Activated T-cell treated with anti-CD3 and anti-CD28 coated beads, Interleukin-2, amount 50 U/mL, for 24 hours (primary cell): ENCODE measurements at places on chromosomes 16 and 17.
A peak's percentile ranks its signal among the peaks of the same experiment; 100 is the strongest.

DNA sequence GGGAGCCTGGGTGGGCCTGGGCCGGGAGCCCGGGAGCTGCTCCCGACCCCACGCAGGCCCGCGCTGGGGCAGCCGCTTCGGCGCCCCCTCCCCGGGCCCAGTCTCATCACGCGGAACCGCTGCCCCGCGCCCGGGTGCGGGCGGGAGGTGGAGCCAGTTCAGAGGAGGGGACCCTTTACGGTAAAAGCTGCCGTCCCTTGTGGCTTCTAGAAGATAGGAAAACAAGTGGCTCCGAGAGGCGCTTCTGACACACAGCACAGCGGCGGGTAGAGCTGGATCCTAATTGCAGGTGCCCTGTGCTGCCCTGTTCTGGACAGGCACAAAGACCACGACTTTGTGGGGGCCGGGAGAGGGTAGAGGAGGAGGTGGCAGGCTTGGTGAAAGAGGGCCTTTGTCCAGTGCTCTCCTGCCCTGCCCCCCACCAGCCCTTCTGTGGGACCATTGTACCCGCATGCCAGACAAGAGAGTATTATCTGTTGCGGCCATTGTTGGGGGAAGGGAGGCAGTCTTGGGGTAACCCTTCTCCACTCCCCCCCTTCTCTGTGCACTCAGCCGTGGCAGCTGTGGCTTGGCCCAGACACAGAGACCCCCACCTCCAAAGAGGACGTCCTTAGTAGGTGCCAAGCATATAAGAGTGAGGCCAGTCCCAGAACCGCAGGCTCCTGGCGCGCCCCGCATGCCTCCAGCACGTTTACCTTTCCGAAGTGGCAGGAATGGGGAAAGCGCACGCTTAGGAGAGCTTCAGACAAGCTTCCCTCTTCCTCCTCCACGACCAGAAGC is 736 bp downstream of the CNP start:
- H3K27ac ChIP-seq, result peak overlapping the region; percentile 90
- peaks cover 54% of the 10 kb centered on the region for H3K4me1 ChIP-seq
- H3K36me3 ChIP-seq, result peaks cover 51% of the 10 kb centered on the region
- peak overlapping the region; percentile 84 for H3K4me3 ChIP-seq

- no peaks in the 10 kb centered on the region for H3K4me1 ChIP-seq
- H3K27ac ChIP-seq, result no peak overlapping the region
- H3K36me3 ChIP-seq, result no peaks in the 10 kb centered on the region
Observed at GRCh38 chr16:86806838-86807351, 228.5 kb downstream of the FOXL1 start.

DNA sequence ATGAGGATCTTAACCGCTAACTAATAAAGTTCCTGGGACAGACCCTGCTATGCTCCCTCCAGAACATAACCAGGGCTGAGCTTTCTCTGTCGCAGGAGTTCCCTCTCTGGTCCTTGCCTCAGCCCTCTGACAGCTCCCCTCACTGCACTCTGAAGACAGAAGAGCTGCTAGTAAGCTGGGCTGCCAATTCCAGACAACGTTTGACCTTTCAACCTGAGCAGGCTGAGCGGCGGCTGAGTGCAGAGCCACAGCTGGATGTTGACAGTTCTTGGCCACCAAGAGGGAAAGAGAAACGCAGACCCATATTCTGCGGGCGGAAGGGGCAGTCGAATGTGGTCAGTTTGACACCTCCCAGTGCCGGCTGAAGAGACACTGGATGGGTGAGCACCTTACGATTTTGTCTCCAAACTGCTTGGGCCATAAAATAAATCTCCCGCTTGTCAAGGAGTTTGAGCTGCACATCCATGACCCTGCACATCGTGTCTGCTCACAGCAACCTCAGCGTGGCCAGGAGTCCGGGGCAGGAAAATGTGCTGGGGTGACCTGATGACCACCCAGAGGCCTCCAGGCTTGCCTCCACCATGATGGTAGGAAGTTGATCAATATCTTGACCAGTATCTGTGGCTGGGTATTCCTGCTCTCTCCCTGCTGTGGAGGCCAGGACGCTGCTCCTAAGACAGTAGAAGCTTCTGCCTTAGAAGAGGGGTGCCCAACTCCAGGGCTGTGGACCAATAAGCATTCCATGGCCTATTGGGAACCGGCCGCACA is 209.2 kb downstream of the PARN start:
- H3K36me3 ChIP-seq, result peaks cover 5% of the 10 kb centered on the region
- H3K4me1 ChIP-seq, result no peaks in the 10 kb centered on the region
- H3K27ac ChIP-seq, result no peak overlapping the region
- no peak for DNase-seq

- H3K27me3 ChIP-seq, result no peaks in the 10 kb centered on the region
- H3K36me3 ChIP-seq, result no peaks in the 10 kb centered on the region
- no peak overlapping the region for H3K4me3 ChIP-seq
- no peak for DNase-seq
- no peak overlapping the region for H3K27ac ChIP-seq
- H3K4me1 ChIP-seq, result peaks cover 2% of the 10 kb centered on the region
Observed at GRCh38 chr17:70523426-70523825, 354.1 kb downstream of the KCNJ2 start.

- no peak for DNase-seq
- H3K4me1 ChIP-seq, result peaks cover 24% of the 10 kb centered on the region
- peak overlapping the region; percentile 30 for H3K27ac ChIP-seq
- H3K27me3 ChIP-seq, result no peaks in the 10 kb centered on the region
Observed at GRCh38 chr17:61239327-61239726, 160.3 kb upstream of the TBX2 start.

DNA sequence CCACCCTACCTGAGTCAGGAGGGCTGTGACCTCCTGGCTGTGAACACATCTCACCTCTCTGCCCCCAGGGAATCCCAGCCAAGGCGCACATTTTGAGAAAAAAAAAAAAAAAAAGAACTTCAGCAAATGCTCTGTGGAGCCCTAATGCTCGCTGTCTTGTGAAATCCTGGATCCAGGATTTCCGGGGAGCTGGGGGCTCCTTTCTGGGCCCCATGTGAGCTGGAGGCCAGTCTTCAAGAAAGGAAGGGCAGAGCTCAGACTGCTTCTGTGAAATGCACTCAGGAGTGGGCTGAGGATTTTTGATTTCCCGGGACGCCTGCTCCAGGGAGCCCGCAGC is 36.0 kb upstream of the EMP2 start:
- H3K4me3 ChIP-seq, result no peak overlapping the region
- H3K36me3 ChIP-seq, result no peaks in the 10 kb centered on the region
- H3K27me3 ChIP-seq, result peaks cover 46% of the 10 kb centered on the region
- H3K4me1 ChIP-seq, result no peaks in the 10 kb centered on the region

- H3K4me1 ChIP-seq, result peaks cover 25% of the 10 kb centered on the region
- no peak for DNase-seq
- H3K27me3 ChIP-seq, result no peaks in the 10 kb centered on the region
- peak overlapping the region; percentile 80 for H3K27ac ChIP-seq
- peaks cover 75% of the 10 kb centered on the region for H3K36me3 ChIP-seq
Observed at GRCh38 chr17:75822119-75822799, 21.9 kb downstream of the UNC13D start.

DNA sequence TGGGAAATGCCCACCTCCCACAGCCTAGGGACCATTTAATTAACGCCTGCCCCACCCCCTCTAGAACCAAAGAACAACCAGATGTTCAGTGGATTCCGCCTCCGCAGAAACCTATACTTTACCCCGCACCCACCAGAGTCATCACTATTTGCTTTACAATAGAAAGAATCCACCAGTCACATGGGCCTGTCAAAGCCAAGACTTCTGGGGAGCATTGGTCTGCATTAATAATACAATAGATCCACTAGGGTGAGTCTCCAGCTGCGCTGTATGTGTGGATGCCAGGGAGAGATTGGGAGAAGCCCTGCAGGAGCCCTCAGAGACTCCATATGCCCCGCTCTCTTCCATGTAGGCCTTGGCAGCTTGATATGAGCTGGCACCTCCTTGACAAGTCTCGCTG is 31.3 kb downstream of the CLEC19A start:
- no peaks in the 10 kb centered on the region for H3K36me3 ChIP-seq
- H3K27ac ChIP-seq, result no peak overlapping the region
- no peaks in the 10 kb centered on the region for H3K4me1 ChIP-seq
- no peak for DNase-seq
- no peak overlapping the region for H3K4me3 ChIP-seq
- H3K27me3 ChIP-seq, result peaks cover 6% of the 10 kb centered on the region
